ENCODE measurements at places on chromosomes 5 and 9.

- DNase-seq = no peak
Measured at GRCh38 chr5:173753307-173754168, 134.6 kb upstream of the CPEB4 start.

- no peak for DNase-seq
Measured at GRCh38 chr5:1570975-1571374, 47.2 kb upstream of the LPCAT1 start.

GRCh38 chr5:174175716-174176268 lies 130.3 kb downstream of the NSG2 start:
- no peak for DNase-seq

- no peak for DNase-seq
Measured at GRCh38 chr9:68844157-68844556, 139.1 kb downstream of the PIP5K1B start.

GRCh38 chr9:75858497-75859092 lies 31.9 kb upstream of the PCSK5 start:
- no peak for DNase-seq

DNA sequence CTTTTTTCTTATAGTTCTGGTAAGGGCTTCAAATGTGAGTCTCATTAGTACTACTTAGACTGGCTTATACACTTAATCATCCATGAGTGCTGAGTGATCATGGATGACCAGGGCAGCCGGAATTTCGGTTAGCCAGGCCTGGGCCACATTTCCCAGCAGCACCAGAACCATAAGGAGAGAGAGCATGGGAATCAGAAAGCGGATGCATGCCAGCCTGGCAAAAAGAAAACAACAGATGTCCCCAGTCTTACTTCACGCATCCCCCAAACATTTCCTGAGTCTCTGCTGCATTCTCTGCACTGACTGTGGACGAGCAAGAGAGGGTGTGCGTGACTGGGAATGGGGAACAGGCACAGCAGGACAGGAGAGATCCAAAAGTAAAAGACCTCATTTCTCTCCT lies 371.1 kb upstream of the ZNF608 start:
- no peak for DNase-seq

DNA sequence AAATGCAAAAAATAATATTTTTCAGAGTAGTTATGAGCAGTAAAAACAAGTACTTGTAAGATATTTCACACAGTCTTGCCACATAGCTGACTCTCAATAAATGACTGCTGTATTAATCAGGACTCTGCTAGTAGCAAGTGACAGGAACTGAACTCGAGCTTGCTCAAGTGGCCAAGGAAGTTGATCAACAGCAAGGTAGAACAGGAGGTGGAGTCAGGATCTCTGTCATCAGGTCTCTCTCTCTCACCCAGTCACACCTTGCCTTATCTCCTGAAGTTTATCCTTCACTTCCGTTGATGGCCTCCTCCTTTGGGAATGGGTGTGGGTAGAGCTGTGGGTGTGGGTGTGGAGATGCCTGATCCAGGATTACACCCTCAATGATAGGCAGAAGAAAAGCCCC lies 107.0 kb downstream of the GPBP1 start:
- no peak for DNase-seq

GRCh38 chr5:132207778-132208177 lies 19.9 kb downstream of the P4HA2 start:
- no peak for DNase-seq

- no peak for DNase-seq
Measured at GRCh38 chr5:72244862-72245371, 75.1 kb downstream of the MRPS27 start.

- DNase-seq = no peak
Measured at GRCh38 chr9:68648971-68649370, 56.1 kb upstream of the PIP5K1B start.

- DNase-seq = no peak
Measured at GRCh38 chr5:69276422-69277174, 41.9 kb downstream of the CDK7 start.

DNA sequence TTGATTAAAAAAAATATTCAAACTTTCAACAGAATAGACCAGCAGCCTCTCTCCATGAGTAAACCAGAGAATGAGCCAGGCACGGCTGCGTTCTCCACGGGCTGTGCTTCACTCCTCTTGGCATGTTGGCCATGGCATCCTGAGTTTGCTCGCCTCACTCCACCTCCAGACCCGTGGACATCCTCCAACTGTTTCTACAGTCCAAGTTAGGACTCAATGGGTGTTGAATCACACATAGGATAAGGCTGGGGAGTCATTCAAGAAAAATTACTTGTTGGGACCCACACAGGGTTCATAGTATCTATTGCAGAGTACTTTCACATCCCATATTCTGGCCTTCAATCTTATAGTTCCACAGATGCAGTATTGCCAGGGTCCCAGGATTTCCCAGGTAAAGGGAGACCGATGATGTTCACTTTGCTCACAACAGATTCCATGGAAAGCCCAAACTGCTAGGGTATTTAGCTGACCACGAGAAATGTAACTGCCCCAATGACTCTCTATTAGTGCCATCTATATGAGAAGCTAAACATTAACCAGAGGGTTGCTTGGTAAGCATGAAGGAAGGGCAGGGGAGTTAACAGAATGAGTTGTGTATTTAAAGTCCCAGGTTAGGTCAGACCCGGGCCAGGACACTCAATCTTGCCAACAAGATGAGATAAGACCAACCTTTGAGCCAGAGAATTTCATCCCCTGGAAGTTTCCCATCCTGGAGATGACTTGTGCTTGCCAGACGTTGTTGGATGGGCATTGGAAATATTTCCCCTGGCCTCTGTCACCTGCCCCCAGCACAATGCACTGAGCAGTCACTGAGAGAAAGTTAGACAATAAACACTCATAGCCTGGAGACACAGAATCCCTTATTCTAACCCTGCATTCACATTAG lies 19.7 kb upstream of the GDA start:
- DNase-seq = no peak

DNA sequence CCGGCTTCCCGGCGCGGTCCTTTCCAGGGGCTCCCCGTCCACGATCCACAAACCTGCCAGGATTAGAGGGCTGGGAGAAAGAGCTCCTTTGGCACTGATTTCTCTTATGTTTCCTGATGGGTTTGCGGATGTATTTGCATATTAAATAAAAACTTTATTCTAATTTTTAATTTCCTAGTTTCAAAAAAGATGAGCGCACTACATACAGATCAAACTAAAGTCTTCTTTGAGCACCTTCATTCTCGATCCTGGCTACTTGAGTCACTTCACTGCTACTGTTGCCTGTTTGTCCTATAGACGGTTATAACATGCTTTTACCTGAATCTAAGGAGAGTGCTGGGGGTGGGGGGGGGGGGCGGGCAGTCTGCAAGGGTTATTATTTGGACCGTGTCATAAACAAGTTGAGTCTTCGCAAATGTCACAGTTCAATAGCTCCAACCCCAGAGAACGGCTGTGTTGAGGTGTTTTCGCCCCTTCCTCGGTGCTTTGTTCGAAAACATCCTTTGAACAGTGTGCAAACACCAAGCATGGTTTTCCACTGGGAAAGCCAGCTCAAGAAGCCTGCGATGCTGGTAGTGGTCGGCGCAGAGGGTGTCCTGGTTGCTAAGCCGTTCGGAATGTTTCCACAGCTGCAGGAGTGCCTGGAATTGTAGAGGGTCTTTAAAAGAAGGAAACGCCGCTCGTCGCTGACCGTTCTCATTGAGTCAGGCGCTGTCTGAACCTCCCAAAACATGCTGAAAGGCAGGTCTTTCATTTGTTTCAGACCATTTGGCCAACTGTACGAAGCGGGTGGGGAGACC lies 1.1 kb upstream of the STK10 start:
- DNase-seq = no peak

- no peak for DNase-seq
Measured at GRCh38 chr5:73213566-73213998, 40.6 kb downstream of the TMEM174 start.

DNA sequence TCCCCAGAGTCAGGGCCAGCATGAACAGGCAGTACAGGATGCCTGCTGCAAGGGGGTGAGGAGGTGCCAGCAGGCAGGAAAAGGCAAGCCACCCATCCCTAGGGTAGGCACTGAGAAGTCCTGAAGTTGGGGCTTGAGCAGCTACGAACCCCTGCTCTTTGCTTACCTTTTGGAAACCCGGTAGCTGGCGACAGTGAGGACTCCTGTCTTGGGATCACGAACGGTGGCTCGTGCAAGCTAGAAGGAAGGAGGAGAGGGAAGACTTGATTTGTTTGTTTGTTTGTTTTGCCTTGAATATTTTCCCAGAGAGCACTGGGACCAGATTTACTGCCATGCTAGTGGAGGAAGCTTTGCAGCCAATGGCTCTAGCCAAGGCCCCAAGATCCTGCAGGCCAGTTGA lies 23.7 kb downstream of the P4HA2 start:
- DNase-seq = no peak

DNA sequence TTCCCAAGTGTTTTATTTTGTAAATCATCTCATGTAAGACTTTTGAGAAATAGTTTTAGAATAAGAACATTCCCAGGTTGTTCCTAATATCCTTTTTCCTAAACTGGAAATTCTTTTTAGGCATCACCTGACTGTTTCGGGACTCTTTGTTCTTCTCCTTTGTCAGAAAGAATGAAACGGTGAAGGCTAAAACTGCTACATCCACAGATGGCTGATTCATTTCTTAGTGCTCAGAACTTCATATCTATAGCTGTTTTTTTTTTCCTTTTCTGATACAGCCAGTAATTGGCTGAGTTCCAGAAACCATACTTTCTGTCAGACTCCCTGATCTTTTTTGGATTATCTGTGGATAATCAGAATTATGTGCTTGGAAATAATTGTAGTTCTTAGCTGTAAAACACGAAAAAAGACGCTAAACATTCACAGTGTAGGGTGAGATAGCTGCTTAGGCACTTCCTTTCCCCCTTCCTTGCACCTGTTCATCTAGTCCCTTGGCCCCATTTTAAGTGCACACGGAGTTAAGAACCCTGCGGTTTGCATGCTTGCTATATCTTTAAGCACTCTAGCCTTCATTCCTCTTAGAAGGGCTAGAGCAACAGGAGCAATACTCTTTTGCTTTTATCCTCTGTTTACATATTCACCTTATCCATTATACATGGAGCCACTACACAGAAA lies 283.9 kb downstream of the PJA2 start:
- DNase-seq = peak; percentile 71

DNA sequence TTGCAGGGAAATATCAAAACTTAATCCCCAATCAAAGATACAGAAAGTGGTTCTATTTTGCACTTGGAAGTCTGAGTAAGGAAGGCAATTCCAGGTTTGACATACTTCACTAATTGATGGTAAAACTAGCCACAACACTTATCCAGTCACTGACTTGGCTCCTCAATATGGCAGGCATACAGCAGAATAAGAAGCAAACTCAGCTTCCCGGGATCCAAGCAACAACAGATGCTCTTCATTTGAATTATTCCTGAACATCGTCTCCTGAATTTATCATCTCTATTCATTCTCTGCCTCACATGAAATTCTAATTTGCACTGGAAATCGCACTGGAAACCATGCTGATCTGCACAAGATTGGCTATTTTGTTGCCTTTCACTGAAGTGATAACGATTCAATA lies 629.6 kb downstream of the PRELID2 start:
- no peak for DNase-seq

- DNase-seq = no peak
Measured at GRCh38 chr5:177116631-177117373, 16.8 kb upstream of the NSD1 start.

GRCh38 chr9:121038804-121039203 lies 11.3 kb downstream of the C5 start:
- no peak for DNase-seq

GRCh38 chr9:79745752-79746336 lies 174.1 kb downstream of the TLE4 start:
- DNase-seq = no peak

- peak; percentile 31 for DNase-seq
Measured at GRCh38 chr5:74640954-74641734, 616 bp upstream of the ENC1 start.

DNA sequence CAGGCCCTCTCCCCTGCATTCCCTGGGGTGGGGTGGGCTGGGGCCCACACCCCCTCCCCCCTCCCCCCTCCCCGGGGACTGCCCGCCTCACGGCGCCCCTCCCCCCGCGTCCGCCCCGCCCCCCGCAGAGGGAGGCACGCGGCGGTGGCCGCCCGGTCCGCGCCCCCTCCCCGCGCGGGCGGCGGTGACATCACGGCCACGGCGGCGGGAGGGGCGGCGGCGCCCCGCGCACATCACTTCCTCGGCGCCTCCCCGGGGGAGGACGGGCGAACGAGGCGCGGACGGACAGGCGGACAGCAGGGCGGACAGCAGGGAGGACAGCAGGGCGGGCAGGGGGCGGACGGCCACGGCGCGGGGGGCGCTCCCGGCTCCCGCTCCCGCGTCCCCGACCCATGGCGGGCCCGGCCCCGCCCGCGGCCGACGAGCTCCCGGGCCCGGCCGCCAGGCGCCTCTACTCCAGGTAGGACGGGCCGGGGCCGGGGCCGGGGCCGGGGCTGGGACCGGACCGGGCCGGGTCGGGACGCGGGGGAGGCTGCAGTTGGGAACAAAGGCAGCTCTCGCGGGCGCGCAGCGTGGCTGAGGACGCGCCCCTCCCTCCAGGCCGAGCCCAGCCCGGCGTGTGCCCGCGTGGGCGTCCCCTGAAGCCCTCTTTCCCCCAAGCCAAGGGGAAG lies at the start of gene GPSM1:
Gene GPSM1 (plus strand): TSS at position 236 of the 671 bp plus-strand sequence. CDS start 157 bp downstream, at position 393.
- DNase-seq = no peak

DNA sequence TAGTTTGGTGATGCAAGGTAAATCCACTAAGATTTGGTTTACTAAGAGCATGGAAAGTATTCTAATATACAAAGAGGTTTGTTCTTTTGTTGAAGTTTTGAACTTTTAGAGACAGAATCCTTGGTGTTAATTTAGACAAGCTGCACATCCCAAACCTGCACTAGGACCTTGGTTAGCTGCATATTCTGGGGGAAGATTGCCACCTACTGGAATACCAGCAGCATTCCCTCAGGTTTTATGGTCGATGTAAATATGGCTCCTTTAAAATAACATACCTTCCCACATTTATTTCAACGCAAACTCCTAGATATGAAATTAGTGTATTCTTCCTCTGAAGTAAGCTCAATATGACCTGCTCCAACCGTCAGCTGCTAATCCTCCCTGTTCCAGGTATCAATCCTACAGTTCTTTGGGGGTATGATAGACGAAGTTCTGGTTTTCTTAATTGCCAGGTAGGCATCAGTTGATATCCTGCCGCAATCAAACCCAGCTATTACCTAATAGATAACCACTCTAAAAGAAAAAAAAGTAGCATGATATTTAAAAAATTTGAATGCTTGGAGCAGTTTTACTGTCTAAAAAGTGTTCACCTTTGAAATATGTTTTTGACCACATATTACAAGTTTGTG lies 624.1 kb downstream of the ISL1 start:
- peak; percentile 79 for DNase-seq

DNA sequence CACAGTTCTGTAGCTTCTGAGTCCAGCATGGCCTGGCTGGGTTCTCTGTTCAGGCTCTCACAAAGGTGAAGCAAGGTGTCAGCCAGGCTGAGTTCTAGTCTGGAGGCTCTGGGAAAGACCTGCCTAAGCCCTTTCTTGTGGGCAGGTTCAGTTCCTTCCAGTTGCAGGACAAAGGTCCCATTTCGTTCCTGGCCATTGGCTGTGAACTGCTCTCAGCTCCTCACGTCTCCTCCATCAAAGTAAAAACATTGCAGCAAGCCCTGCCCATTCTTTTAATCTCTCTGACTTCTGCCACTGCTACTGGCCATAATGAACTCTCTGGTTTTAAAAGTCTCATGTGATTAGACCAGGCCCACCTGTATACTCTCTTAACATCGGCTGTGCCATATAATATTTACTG lies 61.6 kb upstream of the BARX1 start:
- DNase-seq = no peak

GRCh38 chr5:172325452-172325851 lies 41.9 kb upstream of the UBTD2 start:
- no peak for DNase-seq

GRCh38 chr9:6034954-6035353 lies 19.5 kb upstream of the RANBP6 start:
- DNase-seq = no peak

- no peak for DNase-seq
Measured at GRCh38 chr9:27489087-27489876, 34.8 kb upstream of the IFNK start.

Data from NCI-H187 treated with DMSO at 0.1 percent for 48 hours (cell line).